ENCODE measurements at places on chromosomes 7 and 10.

DNA sequence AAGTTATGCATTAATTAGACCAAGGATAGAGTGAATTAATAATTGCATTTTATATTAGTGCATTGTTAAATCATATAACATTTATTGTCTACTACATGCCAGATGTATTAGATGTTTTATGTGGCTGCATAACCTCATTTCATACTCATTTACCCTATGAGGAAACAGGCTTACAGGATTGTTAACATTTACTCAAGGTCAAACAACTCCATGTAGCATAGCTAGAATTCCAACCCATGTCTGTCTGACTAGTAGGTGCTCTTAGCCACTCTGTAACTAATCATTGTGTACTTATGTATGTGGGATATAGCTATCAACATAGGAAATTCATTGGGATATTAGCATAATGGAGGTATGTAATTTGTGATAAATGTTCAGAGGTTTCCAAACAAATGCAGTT, 46.3 kb downstream of the PHYHIPL start:
- no peak for DNase-seq

DNA sequence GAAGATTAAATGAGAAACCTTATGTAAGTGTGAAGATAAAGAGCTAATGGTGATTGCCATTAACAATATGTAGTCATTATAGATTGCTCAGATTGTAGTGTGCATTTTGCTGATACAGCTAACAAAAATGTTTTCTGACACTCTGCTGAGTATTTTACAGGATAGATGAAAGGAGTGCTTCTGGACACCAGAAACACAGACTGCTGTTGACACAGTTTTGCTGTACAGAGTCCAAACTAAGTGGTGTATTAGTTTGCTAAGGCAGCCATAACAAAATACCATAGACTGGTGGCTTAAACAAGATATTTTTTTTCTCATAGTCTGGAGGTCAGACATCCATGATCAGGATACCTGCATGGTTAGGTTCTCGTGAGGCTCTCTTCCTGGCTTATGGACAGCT, 2.2 kb downstream of the SMC3 start:
- no peak for DNase-seq

GRCh38 chr10:95987685-95988426, 55.5 kb upstream of the CCNJ start:
- DNase-seq: no peak

- no peak for DNase-seq
These were observed 1.1 kb downstream of the PLXDC2 start for GRCh38 chr10:19817231-19817933.

DNA sequence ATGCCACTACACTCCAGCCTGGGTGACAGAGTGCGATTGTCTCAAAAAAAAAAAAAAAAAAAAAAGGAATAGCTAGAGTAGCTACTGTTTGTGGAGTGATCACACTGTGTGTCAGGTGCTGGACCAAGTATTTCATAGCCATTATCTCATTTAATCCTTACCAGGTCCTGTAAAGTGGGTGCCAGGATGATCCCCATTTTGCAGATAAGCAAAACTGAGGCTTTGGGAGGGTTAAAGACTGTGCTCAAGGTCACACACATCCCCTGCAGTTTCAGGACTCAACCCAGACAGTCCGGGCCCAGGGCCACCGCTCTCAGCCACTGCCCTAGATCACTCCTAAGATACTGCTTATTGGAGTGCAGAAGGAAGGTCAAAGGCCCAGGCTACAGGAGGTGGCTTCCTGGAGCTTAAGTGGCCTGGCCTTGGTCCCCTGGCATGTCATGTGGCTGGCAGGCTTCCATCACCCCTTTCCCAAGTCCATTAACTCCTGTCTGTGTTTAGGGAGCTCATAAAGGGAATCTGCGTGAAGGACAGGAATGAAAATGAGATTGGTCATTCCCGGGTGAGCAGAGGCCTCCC, 12.4 kb upstream of the WBP1L start:
- DNase-seq: no peak

DNA sequence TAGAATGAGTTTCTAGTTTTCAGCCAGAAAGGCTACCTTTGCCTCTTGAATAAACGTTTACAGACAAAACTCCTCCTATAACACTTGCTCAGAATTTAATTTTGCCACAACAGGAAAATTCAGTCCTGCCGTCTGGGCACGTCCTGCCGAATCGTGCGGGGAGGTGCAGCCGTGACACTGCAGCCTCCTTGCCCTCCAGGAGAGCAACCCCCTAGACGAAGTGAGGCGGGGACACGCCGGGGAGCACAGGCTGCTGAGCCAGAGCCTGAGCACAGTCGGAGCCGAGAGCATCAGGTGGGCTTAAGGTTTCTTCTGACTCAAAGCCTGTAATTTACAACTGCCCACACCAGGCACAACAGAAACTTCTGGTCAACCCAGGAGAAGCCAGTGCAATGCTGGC, 102.3 kb downstream of the DYNC2I1 start:
- no peak for DNase-seq

DNA sequence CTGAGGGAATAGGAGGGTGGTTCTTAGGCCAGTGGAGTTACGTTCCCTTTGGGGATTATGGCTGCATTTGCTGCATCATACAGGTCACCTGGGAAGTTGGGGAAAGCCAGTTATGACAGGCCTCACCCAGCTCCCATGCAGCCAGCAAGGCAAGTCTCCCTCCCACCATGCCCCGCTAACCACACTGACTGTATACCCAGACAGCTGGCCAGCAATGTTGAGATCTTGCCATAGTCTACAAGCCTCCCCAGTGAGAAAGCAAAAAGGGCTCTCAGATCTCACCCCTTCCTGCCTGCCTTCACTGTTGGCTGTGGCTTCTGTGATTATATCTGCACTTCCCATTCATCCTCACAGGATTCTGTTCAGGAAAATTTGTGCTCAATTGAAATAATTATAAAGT, 133.3 kb upstream of the HGF start:
- DNase-seq: no peak

GRCh38 chr7:87530126-87530525, 54.6 kb upstream of the ABCB4 start:
- no peak for DNase-seq

DNA sequence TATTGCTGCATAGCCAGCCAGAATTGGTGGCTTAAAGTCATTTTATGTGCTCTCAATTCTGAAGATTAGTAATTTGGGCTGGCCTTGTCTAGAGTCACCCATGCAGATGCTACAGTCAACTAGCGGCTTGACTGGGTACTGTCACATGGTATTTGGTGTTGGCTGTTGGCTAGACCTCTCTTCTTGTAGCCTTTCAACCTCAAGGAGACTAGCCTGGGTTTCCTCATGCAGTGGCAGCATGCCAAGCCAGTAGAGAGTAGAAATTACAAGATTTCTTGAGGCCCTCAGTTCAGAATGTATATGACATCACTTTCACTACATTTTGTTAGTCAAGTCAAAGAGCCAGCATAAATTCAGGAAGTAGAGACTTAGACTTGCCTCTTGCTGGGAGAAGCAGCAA, 3.7 kb upstream of the ZNF800 start:
- DNase-seq: no peak

DNA sequence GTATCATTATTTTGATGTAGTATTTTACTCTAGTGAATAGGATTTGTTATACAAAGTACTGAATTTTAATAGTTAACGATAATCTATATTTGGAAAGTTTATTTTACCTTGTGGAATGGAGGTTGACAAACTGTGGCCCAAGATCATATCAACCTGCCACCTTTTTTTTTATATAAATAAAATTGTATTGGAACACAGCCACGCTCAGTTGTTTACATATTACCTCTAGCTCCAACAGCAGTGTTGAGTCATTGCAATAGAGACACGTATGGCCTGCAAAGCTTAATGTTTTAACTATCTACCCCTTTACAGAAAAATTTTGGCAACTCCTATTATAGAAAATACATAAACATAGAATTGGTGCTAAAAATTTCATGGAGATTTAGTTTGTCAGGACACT, 239.3 kb downstream of the THSD7A start:
- DNase-seq: no peak

DNA sequence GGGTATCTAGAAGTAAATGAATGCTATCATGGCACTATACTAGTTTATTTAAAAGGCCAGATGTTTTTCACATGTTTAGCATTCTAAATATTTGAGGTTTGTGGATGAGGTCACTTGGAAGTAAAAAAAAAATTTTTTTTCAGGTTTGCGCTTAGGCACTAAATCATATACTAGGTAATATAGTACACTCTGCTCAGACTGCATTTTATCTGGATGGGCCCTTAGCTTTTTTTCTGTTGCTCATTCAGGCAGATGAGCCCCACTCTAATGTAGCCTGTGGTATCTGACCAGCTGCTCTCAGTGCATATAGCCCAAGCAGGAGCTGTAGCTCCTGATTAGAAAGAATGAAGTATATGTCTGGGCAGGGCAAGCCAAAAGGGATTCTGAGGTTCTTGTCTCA, 210.1 kb downstream of the AUTS2 start:
- DNase-seq: no peak

GRCh38 chr10:30404540-30404939, 29.4 kb upstream of the MAP3K8 start:
- DNase-seq: no peak

DNA sequence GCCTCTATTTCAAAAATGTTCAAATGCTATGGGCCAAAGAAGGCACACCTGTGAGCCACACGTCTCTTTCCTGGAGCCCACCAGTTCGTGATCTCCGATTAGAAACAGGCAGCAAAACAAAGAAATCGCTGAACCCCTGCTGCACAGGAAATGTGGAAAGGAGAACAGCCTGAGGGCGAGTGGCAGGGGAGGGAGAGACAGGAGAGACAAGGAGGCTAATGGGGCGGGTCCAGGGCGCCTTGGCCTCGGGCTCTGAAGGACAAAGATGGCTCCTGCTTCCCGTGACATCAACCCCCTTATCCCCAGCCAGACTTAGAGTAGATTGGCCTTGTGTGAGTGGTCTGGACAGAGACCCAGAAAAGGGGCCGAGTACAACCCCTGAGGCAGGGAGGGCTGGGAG, 62.4 kb upstream of the DOCK1 start:
- no peak for DNase-seq

DNA sequence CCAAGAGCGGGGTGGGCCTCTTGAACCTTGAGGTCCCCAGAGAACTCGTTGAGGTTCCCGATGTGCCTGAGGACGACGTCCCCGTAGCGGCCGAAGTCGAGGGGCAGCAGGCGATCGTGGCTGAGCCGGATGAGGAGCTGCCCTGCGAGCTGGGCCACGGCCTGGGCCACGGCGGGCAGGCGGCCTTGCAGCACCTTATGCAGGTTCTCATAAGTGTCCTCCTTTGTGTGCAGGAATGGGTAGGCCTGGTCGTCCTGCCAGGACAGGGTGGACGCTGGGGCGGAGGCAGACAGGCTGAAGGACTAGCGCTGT, 14.2 kb downstream of the TFR2 start:
- no peak for DNase-seq

GRCh38 chr10:12629767-12630165, 280.4 kb downstream of the CAMK1D start:
- no peak for DNase-seq

- no peak for DNase-seq
These were observed 544.3 kb downstream of the TCERG1L start for GRCh38 chr10:130767116-130767730.

- no peak for DNase-seq
These were observed 2.3 kb downstream of the FBXO24 start for GRCh38 chr7:100588438-100588837.

GRCh38 chr7:146961617-146962016, 845.0 kb downstream of the CNTNAP2 start:
- DNase-seq: no peak

DNA sequence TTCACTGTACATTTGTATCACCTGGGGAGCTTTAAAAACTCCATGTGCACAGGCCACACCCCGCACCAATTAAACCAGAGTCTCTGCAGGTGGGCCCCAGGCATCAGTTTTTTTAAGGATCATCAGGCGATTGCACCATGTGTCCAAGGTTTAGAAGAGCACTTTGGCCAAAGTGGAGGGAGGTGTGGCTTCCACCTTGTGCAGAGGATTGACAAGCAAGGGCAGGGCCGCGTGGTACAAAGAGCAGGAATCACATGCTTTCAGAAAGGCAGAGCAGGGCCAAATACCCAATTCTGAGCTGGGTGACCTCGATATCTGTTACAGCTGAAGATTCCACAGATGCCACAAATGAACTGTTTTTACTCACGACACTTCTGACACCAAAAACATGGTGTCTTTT, 52.4 kb downstream of the NOC3L start:
- DNase-seq: no peak

DNA sequence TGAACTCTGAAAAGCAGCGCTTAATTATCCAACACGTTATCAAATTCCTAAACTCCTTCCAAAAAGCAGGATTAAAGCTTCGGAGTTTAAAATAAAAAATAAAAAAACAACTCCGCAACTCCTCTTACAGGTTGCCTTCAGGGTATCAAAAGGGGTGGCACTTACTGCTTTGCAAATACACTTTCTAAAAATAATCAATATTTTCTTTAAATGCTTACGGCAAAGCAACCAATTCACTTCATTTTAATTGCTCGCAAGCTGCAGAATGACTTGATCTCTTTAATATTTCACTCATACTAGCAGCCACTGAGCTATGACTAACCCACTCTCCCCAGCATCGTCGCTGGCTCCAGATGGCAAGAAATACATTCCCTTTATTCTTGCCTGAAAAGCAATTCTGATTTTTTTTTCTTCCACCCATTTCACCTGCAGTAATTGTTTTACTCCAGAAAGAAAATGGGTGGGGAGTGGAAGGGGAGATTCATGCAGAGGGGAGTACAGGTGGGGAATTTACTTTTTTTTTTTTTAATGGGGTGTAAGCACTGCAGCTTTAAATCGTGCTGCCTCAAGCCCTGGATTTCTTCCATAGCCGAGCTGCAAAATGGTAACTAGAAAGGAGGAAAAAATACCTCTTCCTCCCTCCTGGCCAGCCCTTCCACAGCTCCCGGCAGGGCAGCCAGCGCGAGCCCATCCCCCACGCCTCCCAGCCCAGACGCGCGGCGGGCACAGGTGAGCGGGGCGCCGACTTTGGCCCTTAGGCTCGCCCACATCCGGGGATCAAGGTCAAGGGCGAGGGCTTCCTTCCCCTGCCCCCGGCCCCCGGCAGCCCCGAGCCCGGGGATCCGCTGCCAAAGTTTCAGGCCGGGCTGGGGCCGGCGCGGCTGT, 54.2 kb upstream of the FHIP2A start:
- DNase-seq: no peak

GRCh38 chr10:3773460-3774017, 11.5 kb downstream of the KLF6 start:
- DNase-seq: no peak

DNA sequence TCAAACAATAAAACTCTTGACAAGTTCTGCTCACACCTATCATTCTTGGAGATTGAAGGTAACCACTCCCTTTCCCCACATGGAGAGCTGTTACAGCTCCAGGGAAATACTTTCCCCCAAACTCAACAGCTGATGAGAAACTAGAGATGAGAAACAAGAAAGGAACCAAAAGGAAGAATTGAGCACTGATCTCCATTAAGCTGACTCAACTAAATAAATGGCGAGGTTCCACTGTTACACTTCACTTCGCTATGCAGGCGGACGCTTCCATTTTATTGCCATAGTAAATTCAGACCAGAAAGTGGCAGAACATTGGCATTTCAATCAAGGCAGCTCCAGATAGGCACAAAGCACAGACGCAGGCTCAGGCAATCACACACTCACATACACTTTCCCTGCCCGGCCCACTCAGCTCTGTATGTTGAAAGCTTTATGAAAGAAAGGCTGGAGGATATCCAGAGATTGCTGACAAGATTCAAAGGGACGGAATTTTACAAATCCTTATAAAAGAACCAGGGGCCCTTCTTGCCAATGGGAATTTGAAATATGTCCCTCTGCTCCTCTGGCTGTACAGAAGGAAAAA, 11.5 kb upstream of the YAE1 start:
- DNase-seq: no peak

- DNase-seq: no peak
These were observed 420.8 kb upstream of the AUTS2 start for GRCh38 chr7:69177461-69177861.
